ENCODE measurements at places on chromosomes 11 and 22.

GRCh38 chr11:126548581-126549550 lies 193.4 kb downstream of the ST3GAL4 start:
- no peak for DNase-seq

- DNase-seq, result no peak
These were observed 594 bp upstream of the POU2AF1 start for GRCh38 chr11:111379602-111380136.

DNA sequence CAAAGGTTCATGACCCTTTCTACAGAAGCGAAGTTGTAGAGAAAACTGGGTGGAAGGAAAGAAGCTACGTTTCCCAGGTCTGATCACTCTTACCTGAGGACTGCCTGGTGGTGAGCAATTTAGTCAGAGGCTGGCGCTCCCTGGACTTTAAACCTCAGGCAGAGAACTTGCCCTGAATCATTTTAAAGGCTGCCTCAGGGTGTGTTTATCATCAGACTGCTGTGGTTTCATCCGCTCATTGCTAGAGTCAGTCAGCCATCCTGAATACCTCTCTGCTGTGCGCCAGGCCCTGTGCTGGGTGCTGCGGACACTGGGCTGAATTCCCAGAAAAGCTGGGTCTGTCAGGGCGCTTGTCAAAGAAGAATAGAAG lies 2.7 kb downstream of the DTX4 start:
- no peak for DNase-seq

GRCh38 chr11:2945031-2945756 lies 16.0 kb upstream of the PHLDA2 start:
- DNase-seq, result no peak

GRCh38 chr11:116543911-116544475 lies 228.8 kb downstream of the BUD13 start:
- no peak for DNase-seq

- DNase-seq, result no peak
These were observed 4.5 kb downstream of the IL18 start for GRCh38 chr11:112159098-112160065.

DNA sequence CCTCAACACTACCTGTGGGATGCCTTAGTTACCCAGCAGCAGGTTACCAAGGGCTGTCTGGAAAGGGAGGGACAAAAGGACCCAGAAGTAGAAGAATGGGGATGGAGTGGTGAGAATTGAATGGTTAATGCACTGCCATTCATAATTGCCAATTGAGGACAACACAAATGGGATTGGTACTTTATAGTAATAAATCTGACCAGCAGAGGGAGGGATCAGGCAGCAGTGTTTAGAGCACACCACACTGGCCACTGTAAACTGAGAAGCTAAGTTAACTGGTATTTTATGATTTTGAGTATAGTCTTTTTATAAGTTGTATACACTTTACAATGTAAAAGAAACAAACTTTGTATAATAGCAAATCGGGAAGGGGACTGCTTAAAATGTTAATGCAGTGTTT lies 10.7 kb downstream of the TBRG1 start:
- no peak for DNase-seq

DNA sequence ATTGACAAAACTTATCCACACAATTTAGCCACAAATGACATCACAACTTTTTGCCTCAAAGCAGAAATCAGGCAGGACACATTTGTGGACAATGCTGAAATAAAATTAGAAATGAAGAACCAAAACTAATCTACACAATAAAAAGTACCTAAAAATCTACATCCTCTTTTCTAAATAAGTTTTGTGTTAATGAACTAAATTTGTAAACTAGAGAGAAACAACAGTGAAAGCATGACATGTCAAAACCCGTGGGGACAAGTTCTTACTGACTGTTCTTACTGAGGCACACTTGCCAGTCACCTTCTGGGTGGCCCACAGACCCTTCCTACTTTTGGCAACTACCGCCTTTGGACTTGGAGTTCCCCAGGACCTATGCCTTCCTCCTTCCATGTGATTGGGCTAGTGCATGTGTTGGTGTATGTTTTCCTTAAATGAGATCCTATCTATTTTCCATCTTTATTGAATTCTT lies 60.7 kb upstream of the MUC15 start:
- no peak for DNase-seq

GRCh38 chr11:34348096-34348495 lies 9.7 kb downstream of the ABTB2 start:
- no peak for DNase-seq

DNA sequence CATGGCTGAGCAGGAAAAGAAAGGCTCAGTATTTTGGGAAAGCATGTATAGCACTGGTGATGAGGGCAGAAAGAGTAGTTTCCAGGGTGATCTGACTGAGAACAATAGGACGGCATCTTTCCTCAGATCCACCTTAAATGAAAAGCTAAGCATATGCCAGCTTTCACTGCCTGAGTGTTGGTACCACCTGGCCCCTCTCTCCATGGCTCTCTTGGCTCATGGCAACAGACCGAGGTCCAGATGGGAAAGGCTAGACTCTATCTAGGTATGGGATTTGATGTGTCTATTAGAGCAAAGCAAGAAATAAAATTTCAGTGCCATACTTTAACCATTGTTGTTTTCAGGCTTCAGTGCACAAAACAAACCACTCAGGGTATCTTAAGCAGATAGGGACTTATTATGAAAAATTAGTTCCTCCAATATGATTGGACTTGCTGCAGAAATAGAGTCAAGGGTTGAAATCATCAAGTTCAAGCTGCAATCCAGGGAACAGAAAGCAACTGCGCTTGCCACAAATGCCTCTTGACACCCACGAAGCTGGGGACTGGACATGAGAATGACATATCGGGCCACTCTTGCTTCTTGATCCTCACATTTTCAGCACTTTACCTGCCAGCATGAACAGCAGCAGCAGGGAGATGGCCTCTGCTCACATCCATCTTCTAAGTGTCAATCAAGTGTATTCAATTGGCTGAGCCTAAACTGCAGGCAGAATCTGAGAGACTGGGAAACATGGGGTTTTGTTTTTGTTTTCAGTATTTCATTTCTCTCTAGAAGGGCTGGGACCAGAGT lies 64.0 kb upstream of the SNX19 start:
- no peak for DNase-seq

GRCh38 chr11:2775626-2776350 lies 76.0 kb upstream of the KCNQ1OT1 start:
- no peak for DNase-seq

GRCh38 chr11:45392591-45393091 lies 106.5 kb upstream of the SYT13 start:
- no peak for DNase-seq

GRCh38 chr11:87176044-87176443 lies 138.3 kb downstream of the TMEM135 start:
- no peak for DNase-seq

GRCh38 chr11:125944350-125945010 lies 1.4 kb upstream of the VSIG10L2 start:
- DNase-seq, result no peak

DNA sequence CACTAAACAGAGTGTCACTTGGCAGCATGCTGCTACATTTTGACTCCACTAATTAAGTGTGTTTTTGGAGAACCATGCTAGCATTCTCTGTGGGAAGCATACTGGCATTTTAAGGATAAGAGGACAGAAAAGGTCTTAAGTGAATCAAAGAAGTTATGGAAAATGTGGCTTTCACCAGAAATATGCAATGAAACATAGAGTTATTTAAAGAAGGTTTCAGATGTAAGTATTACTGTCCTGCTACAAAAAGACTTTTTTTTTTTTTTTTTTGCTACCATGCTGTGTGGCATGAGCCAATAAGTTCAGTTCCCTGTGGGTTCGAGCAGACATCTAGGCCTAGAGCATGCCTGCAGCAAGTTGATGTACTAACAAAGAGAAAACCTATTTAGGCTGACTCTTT lies 187.6 kb downstream of the MSANTD4 start:
- no peak for DNase-seq

DNA sequence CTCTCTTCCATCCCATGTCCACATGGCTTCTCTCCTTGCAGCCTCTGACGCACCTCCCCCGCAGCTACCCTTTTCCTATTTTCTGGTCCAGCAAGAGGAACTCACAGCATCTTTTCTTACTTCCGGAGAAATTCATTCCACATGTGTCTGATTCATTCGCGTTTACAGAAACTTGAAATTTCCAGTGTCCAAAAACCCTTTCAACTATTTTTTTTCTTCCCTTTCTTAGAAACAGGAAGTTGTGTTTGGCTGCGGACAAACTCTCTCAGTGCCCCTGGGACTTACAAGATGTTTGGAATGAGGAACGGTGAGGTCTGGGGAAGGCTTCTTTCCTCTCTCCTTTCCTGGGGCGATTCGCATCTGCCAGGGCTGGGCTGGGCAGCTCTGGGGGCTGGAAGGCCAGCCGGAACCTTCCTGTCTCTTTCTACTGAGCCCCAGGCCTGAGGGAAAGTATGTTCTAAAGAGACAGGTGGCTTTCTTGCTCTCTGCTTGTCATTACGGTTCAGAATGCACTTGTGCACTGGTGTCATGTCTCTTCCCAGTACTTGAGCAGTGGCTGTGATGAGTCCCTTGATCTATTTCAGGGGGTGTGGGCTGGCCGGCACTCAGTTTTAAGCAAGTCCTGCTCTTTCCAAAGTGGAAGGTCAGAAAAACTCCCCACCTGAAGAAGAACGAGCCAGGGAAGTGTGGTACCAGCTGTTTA lies 27.5 kb downstream of the ADAMTS8 start:
- no peak for DNase-seq

DNA sequence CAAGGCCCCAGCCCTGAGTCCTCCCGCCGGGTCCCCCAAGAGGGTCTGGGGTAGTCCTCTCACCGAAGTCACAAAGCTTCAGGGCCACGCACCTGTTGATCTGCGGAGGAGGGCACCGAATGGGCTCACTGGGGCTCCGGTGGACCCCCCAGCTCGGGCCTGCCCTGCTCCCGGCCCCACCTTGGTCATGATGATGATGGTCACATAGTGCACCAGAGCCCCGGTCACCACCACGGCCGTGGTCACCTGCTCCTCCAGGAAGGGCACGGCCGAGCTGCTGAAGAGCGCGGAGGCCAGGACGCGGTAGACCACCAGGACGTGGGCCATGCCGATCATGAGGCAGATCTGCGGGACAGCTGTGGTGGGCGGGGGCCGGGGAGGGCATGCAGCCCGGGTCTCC lies 13.5 kb upstream of the SIGIRR start:
- no peak for DNase-seq

- no peak for DNase-seq
These were observed 6.9 kb upstream of the COPB1 start for GRCh38 chr11:14506532-14506931.

GRCh38 chr11:67051180-67051893 lies 5.3 kb upstream of the RHOD start:
- DNase-seq, result no peak

- DNase-seq, result no peak
These were observed 17.1 kb downstream of the PATZ1 start for GRCh38 chr22:31329029-31329428.

DNA sequence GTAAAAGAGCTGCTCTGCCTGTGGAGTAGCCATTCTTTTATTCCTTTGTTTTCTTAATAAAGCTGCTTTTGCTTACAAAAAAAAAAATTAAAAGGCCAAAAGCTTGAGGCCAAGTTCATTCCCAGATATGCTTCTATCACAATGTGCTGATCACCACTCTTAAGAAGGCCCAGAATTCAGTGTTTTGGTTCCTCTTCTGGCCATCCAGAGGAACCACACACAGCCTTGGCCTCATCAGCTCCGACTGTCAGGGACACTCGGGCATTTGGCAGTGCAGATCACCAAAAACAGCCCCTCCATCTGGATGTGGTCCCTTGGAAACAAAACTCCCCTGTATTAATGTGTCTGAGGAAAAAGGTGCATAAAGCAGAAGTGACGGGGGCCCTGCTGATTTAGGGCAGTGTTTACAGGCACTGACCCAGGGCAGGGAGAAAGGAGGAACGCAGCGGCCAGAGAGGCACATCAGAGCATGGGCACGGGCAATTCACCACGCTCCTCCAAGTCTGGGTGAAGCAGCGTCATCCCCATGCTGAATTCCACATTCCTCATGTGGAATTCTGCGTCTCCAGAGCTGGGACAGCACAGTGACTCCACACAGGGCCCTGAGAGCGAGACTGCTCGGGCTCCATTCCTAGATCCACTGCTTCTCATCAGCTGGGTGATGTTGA lies 17.7 kb downstream of the POLDIP3 start:
- DNase-seq, result no peak

Data from activated T-cell treated with anti-CD3 and anti-CD28 coated beads for 24 hours (primary cell).